Stimulated activated CD4-positive, alpha-beta T cell treated with anti-CD3 and anti-CD28 coated beads, TNF-alpha, amount 100 ng/mL, for 4 hours (primary cell): ENCODE measurements at places on chromosomes 2 and 18.

- DNase-seq: no peak
These were observed 76.9 kb downstream of the CCDC93 start for GRCh38 chr2:117936871-117937428.

DNA sequence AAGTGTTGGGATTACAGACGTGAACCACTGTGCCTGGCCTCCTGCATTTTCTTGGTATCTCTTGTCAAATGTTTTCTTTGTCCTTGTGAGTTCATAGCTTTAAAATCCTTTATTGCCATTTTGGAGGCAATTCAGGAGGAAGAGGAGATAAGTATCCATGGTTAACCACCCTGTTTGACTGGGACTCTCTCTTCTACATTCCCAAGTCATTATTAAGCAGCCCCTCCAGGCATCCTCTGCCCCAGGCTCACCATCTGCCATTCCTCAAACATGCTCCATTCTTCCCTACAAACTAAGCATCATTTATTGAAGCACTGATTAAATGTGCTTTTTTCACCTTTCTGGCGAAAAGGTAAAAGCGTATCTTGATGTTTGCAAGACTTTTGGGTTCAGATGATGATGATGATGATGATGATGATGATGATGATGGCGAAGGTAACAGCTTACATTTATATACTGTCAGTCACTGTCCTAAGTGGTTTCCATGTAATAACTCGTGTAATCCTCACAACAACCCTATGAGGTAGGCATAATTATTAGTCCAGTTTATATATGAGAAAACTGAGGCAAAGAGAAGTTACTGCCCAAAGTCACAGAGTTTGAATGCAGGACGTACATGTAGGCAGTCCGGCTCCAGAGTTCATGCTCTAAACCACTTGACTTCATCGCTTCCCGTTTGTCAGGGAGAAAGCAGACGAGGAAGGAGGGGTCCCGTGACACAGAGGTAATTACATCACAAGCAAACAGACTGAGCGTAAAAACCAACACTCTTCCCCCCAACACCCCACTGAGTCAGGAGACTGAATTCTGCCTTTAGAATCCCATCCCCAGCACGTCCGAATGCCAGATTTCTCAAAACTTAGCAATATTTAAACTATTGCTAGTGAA lies 69.7 kb upstream of the ACKR3 start:
- no peak for DNase-seq

DNA sequence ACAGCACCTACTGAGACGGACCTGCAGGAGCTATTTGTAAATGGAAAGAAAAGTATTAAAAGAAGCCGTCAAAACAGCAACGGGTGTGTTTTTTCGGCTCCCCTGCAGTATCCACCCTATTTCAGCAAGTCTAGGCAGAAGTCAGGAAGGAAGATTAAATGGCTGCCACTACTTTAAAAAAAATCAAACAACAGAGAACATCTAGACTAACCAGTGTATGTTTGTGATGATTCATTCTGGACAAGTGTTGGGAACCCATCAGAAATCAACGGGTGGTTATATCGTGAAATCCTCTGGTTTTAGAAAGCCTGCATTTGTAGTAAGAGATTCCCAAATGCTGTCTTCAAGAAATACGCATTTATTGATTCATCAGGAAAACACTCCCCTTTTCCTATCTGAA lies 9.0 kb downstream of the PMAIP1 start:
- no peak for DNase-seq

DNA sequence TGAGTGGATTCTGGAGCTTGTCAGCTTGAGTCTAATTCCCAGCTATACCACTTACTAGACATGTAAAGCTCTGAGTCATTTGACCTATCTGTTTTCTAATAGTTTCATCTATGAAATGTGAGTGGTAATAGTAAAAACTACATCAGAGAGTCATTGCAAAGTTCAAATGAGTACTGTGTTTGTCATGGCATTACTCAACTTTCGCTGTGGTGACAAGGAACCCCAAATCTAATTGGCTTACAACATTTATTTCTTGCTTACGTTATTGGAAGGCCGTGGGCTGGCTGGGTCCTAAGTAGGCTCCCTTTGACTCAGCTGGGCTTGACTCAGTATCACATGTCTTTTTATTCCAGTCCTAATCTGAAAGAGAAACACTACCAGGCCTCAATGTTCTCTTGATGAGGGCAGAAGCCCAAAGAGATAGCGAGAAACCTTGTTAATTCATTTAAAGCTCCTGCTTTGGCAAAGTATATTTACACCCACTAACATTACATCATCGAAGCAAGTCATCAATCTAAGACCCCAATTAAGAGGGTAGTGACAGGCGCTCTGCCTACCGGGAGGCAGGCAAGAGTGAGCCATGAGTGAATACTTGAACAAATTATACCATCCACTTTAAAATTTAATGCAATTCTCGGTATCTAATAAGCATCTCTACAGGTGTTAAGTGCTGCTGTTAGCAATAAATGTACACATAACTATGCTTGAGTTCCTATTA lies 431.8 kb upstream of the SPHKAP start:
- DNase-seq: no peak

- DNase-seq: no peak
These were observed 147.9 kb upstream of the CAVIN2 start for GRCh38 chr2:191994749-191995148.

GRCh38 chr2:70632388-70632787 lies 78.8 kb upstream of the TGFA start:
- no peak for DNase-seq

DNA sequence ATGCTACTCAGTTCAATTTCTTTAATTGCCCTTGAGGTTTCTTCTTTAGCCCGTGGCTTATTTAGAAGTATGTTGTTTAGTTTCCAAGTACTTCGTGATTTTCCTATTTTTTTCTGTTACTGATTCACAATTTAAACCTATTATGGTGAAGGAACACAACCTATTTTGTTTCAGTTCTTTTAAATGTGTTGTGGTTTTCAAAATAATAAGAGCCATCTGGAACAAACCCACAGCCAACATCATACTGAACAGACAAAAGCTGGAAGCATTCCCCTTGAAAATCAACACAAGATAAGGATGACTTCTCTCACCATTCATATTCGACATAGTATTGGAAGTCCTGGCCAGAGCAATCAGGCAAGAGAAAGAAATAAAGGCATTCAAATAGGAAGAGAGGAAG lies 155.2 kb downstream of the GALNT1 start:
- DNase-seq: no peak

DNA sequence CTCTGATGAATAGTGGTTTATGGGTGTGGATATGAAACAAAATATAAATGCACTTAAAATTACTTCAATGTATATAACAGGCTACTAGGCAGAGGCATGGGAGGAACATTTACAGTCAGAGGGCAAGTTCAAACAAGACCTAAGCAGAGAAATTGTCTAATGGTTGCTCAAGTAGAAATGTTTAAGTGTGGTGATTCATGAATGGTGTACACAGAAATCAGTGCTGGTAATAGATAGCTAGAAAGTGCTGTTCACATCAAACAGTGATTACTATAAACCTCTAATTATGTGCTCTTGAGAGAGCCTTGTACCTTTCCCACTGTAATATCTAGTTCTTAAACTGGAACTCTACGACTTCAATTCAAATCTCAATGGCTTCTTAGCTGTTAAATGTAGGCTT lies 485.1 kb downstream of the NRXN1 start:
- DNase-seq: no peak

DNA sequence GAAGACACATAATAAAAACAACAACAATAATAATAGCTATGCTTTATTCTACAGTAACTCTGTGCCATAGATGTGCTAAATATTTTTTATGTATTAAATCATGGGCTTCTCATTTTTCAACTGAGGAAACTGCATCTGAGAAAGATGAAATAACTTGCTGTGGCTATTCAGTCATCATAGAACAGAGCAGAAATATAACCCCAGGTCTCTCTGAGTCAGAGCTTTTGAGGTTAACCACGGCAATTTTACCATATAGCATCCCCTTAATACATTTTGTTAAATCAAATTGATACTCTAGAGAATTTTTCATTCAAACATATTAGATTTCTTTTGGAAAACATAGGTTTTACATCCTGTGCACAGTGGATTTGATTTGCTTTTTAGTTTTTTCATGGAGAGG lies 586.6 kb upstream of the KLHL29 start:
- DNase-seq: no peak

GRCh38 chr2:127437781-127438726 lies 19.8 kb downstream of the PROC start:
- no peak for DNase-seq

GRCh38 chr2:48874282-48874681 lies 118.8 kb upstream of the LHCGR start:
- DNase-seq: no peak

DNA sequence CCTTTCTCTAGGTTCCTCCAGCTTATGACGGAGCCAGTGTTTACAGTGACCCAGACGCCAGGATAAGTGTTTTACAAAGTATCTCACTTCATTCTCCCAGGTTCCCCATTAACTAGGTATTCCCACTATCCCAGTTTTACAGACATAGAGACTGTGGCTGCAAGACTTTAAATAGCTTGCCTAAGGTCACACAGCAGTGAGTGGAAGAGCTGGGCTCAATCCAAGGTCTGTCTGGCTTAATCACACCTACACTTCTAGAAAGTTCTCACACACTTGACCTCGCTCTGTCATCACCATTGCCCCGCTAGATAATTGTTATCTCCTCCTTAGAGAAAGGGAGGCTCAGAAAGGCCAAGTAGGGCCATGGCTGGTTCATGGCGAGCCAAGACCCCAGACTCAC lies 110.2 kb downstream of the ANTXR1 start:
- DNase-seq: no peak

DNA sequence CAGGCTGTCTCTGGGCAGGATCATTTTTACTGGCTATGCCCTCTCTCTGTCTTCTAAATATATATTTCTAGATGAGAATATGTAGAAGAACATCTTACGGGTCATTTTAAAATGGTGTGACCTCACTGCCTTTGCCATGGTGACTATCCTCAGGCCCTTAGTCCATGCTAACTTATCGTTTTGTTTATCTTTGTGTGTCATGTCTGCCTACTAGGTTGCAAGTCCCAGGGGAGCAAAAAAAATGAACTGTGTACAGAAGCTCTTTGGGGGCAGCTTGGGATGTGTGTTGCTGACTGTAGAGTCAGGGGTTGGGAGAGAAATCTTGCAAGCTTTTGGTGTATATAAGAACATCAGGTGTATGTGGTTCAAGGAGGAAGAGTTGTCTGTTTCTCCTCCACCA lies 11.0 kb downstream of the CPSF3 start:
- no peak for DNase-seq

- DNase-seq: no peak
These were observed 136.9 kb upstream of the EPAS1 start for GRCh38 chr2:46160326-46160725.

GRCh38 chr2:208065476-208065875 lies 40.1 kb upstream of the PLEKHM3 start:
- no peak for DNase-seq

GRCh38 chr2:72983500-72984161 lies 66.3 kb downstream of the EMX1 start:
- no peak for DNase-seq

DNA sequence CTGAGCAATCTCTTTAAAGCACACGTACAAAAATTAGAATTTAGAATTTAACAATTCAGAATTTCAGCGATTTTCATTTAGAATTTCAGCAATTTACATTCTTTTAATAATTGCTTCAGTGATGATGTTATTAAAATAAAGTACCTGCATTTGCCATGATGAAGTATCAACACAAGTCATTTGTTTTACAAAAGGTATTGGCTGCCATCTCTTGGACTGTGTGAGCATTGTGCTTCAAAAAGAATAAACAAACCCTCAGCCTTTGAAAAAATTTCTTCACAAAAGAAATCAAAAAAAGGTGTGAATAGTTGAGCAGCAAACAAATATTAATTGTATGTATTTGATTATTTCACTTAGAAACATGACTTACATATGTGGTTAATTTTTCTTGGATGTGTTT lies 27.1 kb upstream of the ZC3H15 start:
- no peak for DNase-seq

GRCh38 chr2:42307180-42307579 lies 53.8 kb downstream of the COX7A2L start:
- no peak for DNase-seq

- peak; percentile 31 for DNase-seq
These were observed 62.7 kb downstream of the ZCCHC2 start for GRCh38 chr18:62585274-62586150.

DNA sequence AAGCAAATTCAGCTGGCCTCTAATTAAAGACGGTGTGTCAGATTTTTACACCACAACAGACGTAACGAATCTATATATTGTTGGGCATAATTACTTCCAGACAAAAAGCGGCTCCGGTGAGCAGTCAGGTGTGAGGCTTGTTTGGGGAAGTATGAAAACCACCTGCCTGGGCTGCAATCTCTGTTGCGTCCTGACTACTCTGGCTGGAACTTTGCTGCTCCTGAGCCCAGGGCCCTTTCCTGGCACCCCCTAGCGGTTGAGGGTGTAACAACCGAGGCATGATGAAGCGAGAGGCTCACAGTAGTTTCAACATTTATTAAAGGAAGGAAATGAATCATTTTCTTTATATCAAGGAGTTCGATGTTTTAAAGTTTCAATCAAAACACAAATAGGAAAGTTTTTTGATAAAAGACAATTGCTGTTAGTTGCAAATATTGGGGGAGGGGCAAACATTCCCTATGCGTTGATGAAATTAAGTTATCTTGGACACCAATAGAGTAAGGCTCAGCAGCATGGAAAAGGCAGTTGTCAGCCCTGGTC lies 10.6 kb upstream of the ITGB6 start:
- peak; percentile 47 for DNase-seq

DNA sequence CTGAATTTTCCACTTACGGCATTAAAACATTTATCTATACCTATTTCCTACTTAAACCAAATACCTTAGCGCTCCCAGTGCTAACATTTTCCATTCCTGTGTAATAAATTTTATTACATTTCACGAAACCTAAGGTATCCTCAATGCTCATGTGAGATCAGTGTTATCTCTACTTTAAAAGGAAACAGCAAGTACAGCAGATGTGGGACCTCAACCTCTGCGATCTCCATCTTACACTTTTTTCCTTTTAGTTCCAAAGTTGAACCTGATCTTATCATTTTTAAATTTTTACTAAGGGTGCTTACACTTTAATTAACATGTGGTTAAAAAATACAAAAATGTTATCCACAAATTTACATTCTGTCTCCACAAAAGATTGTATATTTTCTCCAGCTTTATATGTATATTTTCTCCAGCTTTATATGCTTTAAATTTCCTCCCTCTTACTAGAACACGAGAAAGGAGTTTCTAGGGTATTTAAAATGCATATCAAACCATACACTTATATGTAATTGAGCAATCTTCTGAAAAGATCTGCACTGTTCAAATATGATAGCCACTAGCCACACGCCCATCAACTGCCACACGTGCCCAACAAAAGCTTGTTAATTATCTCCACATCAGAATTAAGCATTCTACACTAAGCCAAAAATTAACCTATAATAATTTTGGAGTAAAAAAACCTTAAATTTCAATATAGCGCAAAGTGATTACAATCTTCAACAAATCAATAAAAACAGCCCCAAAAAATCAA lies 38.1 kb downstream of the MBOAT2 start:
- no peak for DNase-seq
